ENCODE measurements at places on chromosomes 1 and 21. TPM values are rescaled to one million over a fixed set of nuclear protein-coding genes. Genes with fewer than 3 reads are reported as not detected.

Gene LRRC53
- total RNA-seq: 0.14 TPM

- no peak for DNase-seq
Observed at GRCh38 chr1:20266141-20266540, 24.5 kb upstream of the VWA5B1 start.

DNA sequence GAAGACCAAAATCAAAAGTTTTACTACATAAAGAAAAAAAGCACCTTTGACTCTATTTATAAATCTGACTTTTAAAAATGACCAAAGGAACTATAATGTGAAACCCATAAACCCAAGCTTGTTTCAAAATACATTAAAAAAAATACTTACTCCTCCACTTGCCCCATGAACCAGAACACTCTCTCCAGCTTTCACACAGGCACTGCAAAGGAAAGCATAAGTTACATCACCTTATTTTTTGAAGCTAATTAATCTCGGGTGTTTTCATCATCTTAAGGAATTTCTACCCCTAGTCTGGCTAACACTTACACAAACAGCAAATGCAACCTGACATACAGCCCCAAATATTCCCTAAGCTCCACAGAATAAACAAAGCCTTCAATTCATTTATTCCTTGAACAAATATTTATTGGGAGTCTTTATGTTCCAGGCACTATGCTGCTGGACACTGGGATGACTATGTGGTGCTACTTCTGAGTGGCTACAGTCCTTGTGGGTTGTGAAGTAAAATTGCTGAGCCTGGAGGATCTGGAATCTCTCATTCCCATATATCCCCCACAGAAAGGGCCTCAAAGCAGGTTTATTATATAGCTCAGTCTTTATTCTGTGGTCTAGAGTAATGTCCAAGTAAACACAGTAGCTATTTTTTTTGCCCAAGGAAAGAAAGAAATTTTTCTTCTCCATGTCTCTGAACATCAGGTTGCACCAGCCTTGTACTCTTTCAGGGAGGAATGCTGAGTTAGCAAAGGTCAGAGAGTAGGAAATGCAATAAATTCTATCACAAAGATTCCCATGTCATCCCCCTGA, 18.2 kb downstream of the CRYZ start:
- no peak for DNase-seq

GRCh38 chr1:204574865-204575163, 58.6 kb downstream of the MDM4 start:
- DNase-seq: no peak

DNA sequence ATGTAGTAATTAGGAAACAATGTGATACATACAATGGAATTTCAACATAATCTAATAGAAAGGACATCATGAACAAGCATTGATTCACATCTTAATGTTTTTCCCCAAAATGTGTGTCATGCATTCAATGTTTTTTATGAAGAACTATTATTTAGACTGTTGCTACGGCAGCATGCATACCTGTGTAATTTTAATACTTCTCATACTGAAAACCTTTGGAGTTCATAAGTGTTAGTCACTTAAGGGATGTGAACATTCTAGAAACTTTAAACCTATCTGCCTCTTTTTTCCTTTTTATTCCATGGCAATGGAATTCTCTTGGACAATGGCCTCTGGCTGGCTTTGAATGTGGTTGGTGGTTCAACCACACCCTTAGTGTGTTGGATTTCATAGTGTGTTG, 48.6 kb downstream of the TMPRSS15 start:
- DNase-seq: no peak
